ENCODE measurements at places on chromosomes 7 and 10.

DNA sequence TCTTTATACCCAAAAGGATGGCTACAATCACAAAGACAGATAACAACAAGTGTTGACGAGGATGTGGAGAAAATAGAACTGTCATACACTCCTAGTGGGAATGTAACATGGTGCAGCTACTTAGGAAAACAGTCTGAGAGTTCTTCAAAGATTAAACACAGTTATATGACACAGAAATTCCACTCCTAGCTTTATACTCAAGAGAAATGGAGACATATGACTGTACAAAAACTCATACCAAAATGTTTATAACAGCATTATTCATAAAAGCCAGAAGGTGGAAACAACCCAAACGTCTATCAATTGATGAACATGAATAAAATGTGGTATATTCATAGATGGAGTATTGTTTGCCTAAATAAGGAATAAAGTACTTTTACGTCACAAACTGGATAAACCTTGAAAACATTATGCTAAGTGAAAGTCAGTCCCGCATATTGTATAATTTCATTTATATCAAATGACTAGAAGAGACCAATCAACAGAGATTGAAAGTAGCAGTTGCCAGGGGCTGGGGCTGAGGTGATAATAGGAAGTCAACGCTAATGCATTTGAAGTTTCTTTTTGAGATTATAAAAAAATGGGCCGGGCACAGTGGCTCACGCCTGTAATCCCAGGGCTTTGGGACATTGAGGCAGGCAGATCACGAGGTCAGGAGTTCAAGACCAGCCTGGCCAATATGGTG lies 61.6 kb upstream of the SRPK2 start:
- no peak for DNase-seq

DNA sequence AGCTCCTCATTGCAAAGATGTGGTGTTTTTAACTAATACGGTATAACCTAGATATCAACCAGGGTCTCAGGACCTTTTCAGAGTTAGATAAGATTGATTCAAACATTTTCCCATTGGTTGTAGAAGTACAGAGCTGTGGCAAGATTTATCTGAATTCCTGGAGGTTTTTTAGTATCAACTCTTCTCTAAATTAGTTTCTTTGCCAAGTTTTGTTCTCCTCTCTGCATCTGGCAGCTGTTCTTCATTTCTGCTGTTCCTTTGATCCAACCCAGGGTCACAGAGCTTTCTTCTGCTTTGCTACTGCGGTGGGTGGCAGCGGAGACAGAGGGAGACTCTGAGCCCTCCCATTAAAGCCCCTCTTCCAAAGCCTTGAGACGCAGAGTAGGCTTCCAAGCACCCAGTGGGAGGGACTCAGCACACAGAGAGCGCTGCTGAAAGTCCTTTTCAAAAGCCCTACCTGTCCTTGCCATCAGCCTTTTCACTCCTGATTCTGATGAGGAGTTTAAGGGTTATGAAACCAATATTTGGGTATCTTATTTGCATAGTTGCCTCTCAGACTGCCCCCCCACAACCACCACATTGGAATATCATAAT lies 146.3 kb upstream of the EEPD1 start:
- no peak for DNase-seq

- no peak for DNase-seq
These were observed 14.6 kb downstream of the COL26A1 start for GRCh38 chr7:101377189-101377736.

GRCh38 chr7:11155883-11156282 lies 182.2 kb downstream of the PHF14 start:
- no peak for DNase-seq

GRCh38 chr7:132495936-132496335 lies 80.3 kb downstream of the PLXNA4 start:
- DNase-seq: no peak
